ENCODE measurements at places on chromosomes 7 and 10.
A peak's percentile ranks its signal among the peaks of the same experiment; 100 is the strongest.

DNA sequence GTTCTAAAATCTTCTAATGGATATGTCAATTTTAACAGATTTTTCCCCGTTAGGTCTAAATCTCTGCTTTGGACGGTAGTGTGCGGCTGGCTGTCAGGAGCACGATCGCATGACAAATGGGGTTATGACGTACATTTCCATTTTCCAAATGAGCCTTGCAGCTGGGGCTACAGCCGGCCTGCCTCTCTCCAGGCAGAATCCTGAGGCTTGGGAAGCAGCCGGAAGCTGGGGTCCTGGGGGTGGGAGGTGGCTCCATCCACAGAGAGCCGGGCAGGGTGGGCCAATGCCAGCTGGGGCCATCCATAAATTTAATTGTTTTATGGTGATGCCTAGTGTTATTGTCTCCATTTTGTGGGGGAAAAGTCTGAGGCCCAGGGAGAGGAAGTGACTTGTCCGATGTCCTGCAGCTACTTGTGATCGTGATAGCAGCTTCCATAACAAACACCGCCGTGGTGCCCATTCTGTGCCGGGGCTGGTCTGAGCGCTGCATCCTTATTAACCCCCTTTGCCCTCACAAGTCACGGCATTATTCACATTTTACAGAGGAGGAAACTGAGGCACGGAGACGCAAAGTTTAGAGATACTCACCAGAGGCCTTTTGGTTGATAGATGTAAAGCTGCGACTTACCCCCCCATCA lies 53.0 kb upstream of the EBF3 start:
- no peak for DNase-seq

GRCh38 chr10:69818676-69819239 lies 17.1 kb downstream of the COL13A1 start:
- no peak for DNase-seq

- no peak for DNase-seq
Measured at GRCh38 chr10:72981882-72982529, 27.4 kb upstream of the PLA2G12B start.

DNA sequence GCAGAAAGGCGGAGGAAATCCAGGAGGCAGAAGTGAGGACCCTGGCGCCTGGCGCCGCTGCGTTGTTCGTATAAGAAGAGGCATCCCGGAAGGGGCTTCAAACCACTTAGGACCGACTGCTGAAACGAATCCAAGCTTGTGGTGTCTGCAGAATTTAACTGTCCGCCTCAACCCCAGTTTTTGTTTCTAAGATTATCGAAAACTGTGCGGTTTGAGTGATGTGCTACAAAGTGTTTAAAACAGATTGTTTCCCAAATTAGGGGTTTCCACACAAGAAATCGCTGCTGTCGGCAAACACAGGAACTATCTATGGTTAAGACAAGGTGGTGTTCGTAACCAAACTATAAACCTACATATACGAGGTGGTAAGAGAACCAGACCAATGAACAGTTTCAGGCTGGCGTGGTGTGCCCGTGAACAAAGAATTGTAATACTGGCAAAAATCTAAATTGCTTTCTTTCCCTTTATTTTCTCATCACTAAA lies 835 bp upstream of the DGKI start:
- DNase-seq = no peak

DNA sequence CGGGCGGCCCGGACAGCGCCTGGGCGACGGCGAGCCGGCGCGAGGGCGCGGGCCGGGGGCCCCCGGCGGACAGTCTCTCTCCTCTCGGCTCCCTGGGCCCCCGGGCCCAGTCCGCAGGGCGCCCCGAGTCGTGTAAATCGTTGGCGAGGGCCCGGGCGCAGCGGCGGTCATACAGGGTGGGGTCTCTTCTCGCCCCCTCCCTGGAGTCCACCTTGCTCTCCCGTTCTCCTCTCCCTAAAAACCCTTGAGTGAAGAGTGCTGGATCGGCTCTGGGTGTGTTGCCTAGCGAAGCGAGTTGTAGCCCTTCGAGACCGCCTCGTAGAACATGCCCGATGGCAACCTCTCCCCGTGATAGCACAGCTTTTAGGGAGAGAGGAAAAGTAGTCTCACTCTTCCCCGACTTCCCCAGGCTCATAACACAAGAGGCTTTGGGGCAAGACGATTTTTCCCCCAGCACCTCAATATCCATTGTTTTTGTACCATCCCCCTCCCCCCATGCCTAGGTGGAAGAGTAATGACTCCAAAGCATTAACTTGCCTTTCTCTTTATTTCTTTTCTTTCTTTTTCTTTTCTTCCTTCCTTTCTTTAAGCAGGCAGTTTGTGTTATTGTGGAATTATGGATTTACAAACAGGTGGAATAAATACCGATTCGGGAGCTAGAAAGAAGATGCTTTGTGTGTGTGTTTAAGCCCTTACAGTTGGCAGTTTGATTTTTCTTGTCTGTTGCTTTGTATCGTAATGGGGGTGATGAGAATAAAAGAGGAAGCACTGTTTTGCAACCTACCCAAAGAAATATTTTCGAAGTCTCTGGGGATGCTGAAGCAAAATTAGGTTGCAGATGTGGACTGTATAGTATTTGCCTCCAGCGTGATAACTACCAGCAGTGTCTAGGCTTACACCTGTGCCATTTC lies 822 bp downstream of the SHOC2 start:
- peak; percentile 85 for DNase-seq

- DNase-seq = no peak
Measured at GRCh38 chr7:77415476-77415822, 700 bp downstream of the GSAP start.

DNA sequence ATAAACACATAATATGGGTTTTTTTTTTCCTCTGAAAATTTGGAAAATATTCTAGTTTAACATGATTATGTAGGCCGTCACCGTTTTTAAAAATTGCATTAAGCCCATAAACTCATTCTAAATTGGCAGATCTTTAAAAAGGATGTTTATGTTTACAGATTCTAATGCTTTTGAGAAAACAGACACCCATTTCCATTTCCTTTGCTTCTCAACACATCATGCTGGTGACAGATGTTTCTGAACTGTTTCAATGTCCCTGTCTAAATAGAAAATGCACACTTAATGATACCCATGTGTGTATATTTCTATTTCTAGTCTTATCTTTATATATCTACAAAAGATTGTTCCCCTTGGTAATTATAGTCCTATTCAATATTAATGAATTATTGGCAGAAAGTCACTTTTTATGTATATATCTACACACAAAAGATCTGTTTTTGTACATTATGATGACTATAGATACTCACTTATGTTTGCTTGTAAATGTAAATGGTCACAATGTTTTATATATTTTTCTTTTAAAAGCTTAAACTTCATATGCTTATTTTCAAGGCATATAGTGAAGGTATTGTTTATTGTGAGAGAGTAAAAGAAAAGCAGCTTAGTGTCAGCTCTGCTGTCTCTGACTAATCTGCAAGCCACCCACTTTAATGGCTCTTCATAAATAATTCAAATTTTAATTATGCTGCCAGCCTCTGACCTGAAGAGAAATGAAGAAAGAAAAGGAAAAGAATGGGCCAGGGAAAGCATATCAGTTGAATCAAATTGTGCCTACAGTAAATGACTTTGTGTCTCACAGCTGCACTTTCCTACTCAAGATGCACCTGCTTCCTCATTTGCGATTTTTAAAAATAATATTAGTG lies 179.4 kb downstream of the CACNA2D1 start:
- DNase-seq = no peak

DNA sequence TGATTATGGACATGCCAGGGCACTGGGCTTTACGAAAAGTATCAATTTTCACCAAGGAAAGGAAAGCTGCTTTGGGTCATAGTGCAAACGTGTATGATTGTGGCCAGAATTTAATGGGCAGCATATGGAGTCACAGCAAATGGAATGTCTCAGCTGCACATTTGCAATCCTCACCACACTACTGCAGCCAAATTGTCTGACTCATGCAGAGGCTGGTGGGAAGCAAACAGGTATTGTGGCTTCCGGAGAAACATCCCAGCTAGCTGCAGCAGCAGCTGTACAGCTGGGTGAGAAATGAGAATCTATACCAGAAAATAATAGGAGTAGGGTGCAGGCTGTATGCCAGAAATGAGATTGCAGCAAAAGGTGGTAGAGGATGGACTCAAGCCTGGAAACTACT lies 374.7 kb upstream of the VWC2 start:
- DNase-seq = no peak

DNA sequence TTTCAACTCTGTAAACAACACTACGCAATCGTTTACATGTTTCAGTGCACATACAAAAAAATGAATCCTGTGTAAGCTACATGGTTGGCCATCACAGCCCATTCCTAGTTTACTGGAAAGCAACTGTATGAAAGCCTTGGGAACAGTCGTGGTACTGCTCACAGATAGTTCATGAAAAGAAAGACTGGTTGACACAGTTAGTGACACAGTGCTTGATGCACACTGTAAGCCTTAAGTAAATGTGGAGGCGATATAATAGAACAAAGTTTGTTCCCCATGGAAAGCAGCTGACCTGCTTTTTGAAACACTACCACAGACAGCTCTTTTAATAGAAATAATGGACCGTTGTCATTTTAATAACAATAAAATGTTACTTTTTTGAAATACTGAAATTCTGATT lies 5.1 kb downstream of the CACNA2D1 start:
- DNase-seq = no peak

DNA sequence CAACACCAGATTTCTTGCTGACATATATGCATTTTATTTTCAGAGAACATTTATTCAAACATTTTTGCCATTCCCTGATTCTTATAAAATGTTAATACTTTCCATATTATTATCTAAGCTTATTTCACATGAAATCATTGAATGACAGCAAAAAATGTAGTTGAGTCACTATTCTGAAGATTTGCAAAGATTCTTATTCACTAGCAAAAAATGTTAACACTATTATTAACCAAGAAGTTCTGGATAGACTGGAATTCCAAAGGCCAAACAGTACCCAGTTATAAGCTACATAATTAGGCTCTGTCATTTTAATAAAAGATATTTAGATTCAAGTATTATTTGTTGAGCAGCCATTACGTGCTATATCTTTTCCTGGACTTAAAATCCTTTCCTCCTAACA lies 4.3 kb downstream of the GSTO2 start:
- DNase-seq = no peak

GRCh38 chr10:78703593-78703992 lies 365.2 kb upstream of the ZMIZ1 start:
- DNase-seq = no peak

DNA sequence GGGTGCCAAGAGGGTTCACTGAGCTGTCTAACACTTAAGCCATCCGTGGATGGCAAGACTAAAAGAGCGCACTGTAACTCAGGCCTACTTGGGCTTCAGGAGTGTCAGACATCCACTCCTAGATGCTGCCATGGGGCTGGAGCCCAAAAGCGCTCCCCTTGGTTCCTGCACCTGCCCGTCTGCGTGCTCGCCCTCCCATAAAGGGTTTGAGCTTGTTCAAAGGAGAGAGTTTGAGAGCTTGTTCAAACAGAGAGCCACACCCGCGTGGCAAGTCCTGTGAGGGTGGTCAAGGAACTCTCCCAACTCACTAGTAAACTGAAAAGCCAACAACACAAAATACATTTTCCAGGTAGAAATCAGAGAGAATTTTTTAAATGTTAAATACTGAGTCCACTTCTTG lies 256.7 kb downstream of the SEMA3A start:
- DNase-seq = no peak

DNA sequence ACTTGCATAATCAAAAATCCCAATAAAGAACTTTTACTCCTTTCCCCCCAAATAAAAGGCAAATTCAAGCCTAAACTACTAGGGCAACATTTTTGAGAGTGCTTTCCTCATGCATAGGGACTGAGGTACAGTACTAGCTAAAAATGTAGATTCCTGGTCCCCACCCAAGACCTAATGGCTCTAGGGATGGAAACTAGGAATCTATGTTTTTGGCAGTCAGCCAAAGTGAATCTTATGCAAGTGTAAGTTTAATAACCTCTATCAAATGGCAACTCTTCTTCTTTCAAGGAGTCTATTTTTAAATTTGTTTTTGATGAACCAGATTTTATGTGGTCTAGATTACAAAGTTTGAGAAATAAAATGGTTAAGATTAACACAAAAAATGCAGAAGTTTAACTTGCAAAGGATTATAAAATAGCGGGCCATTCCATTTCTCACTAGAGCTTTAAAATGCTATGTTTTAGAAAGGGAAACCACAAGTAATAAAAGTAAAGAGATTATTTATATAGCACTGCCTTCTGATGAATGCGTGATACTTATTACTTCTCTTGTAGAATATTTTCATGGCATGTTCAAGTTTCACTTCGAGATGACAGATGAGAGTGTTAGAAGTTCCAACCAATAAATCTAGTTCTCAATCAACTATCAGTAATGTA lies 70.4 kb upstream of the MDFIC start:
- DNase-seq = no peak

DNA sequence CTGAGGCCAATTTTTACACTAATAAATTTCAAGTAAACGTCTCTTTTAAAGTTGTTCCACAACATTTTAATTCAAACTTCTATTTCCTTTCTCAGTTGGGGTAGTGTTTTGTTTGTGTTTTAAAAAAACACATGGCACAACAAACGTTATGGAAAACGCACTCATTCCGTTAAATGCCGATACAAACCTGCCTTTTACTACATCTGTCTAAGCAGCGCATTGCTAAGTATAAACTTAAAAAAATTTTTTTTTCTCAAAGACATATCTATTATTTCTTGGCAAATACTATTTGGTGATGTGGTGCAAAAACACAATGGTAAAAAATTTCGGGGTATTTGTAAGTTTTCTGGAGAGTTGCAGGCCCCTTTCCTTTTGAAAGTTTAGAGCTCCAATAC lies 1.4 kb downstream of the SKIDA1 start:
- no peak for DNase-seq

DNA sequence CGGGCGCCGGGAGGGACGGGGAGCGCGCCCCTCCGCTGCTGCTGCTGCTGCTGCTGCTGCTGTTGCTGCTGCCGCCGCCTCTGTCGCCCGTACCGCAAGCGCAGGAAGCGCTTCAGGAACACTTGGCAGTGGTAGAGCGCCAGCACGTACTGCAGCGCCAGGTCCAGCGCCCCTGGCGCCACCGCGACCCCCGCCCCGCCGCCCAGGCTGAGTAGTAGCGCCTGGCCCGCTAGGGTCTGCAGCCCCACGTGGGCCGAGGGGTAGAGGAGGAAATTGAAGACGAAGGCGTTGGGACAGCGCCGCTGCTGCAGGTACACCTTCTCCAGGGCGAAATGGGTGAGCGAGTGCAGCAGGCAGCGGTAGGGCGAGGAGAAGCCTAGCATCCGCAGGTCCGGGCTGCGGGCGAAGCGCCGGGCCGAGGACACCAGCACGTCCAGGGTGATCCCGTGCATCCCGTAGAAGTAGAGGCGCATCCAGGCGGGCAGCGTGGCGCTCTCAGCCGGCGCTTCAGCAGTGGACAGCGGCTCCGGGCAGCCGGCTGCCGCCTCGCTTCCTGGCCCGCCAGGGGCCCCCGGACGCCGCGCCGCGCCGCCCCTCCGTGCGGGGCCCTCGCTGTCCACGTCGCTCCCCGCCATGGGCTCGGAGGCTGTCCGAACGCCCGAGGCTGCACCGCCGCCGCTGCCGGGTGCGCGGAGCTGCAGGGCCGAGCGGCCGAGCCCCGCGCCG lies at the start of gene TMEM229A:
Gene TMEM229A (minus strand): TSS at position 699 of the 726 bp plus-strand sequence. CDS start 64 bp downstream, at position 635.
- DNase-seq = peak; percentile 79

GRCh38 chr10:77289790-77290189 lies 347.8 kb downstream of the KCNMA1 start:
- no peak for DNase-seq

GRCh38 chr7:131061158-131061557 lies 266.5 kb upstream of the MKLN1 start:
- no peak for DNase-seq
